BE2C (cell line): ENCODE measurements at places on chromosomes 7 and 10.

GRCh38 chr10:19532411-19532810 is 283.8 kb upstream of the PLXDC2 start:
- no peak for DNase-seq

DNA sequence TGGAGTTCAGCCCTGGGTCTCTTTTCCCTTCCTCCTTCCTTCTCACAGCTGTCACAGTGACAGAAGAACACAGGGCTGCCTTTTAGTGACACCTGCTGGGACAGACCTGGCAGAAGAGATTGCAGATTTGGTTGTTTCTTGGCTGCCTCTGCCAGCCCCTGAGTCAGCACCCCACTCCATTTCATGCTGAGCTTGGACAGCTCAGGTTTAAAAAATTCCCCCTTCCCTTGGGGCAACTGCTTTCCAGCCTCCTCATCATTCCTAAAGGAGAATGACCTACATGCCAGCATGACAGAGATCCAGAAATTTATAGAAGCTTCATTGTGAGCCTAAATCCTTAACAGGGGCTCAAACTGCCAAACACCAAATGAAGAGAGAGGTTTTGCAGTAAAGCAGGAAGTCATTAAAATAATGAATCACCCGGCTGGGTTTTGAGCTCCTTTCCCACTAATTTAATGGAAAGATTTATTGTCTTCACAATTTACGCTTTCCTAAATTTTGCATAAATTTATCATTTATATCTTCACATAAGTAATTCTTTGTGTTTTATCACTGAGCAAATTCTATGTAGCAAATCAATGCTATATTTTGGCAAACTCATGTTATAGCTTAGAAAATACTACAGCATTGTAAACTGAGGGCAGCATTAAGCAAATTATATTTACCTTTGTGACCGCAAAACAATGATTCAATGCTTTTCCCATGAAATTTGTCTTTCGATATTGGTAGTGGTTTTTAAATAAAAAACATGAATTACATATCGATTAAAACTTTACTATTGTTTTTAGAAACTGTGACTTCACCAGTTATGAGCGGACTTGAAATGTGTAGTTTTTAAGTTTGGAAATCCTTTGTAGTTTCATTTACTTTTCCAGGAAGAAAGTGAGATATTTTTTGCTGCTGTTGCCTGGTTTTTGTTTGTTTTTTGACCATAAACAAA is 399.5 kb upstream of the ANKRD30A start:
- DNase-seq = peak; percentile 44

DNA sequence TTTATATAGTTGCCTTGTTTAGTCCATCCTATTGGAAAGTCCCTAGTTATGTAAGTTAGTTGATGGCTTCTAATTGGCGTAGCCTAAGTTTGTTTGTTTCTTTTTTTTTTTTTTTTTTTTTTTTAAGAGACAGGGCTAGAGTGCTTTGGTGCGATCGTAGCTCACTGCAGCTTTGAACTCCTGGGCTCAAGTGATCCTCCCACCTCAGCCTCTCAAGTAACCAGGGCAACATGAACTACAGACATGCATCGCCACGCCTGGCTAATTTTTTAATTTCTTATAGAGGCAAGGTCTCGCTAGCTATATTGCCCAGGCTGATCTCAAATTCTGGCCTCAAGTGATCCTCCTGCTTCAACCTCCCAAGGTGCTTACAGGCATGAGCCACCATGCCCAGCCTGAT is 7.1 kb downstream of the CSGALNACT2 start:
- DNase-seq = no peak

- DNase-seq = no peak
Observed at GRCh38 chr10:129793996-129794395, 170.1 kb downstream of the EBF3 start.

- no peak for DNase-seq
Observed at GRCh38 chr7:76016191-76016947, 22.0 kb upstream of the TMEM120A start.

DNA sequence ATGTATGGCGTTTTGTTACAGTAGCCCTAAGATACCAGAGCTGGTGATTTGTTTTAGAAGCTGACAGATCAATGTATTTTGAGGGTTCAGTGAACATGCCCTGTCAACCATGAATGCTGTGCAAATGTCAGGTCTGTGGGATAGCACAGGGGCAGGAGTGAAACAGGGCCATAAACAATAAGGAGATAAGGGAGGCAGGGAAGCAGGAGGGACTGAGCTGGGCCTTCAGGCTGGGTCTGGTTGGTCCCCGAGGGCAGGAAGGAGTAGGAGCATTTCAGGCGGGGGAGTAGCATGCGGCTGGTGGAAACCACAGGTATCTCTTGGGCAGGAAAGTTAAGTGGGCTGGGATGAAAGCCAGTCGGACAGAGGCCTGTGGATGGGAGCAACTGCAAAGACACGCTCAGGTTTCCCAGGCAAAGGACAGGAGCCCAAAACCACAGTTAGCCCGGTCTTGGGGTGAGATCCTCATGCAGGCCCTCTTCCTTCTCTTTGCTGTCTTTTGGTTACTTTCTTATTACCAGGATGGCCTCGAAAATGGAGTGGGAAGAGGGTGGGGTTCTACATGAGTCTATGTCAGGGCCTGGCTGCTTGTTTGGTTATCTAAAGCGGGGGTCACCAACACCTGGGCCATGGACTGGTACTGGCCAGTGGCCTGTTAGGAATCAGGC is 69.5 kb upstream of the SEPHS1 start:
- no peak for DNase-seq

- DNase-seq = no peak
Observed at GRCh38 chr10:11538834-11539190, 72.6 kb downstream of the USP6NL start.

DNA sequence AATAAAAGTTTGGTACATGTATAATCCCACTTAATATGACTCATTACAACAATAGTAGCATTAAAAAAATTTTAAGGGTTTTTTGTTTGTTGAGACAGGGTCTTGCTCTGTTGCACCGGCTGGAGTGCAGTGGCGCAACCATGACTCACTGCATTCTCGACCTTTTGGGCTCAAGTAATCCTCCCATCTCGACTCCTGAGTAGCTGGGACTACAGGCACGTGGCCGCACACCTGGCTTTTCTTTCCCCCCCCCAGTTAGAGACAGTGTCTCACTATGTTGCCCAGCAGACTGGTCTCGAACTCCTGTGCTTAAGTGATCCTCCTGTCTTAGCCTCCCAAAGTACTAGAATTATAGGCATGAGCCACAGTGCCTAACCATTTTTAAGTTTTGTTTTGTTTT is 40.7 kb downstream of the KMT2C start:
- DNase-seq = no peak

DNA sequence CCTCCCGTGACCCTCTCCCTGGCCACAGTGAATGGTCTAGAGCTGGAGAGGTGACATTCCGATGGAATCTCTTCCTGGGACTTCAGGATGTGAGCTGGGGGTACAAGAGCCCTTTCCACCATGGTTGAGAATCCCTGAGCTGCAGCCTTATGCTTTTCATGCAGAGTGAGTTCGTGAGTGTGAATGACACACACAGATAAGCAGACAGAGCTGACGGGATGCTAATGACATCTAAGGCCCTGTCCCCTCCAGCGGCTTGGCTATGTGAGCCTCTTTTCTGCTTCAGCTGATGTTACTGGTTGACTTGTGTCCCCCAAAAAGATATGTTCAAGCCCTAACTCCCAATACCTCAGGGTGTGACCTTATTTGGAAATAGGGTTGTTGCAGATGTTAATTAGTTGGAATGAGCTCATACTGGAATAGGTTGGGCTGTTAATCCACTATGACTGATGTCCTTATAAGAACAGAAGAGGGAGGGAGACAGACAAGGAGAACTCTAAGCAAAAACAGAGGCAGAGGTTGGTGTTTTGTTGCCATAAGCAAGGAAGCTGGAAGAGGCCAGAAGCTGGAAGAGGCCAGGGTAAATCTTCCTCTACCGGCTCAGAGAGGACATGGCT is 111.1 kb upstream of the AFAP1L2 start:
- no peak for DNase-seq

- DNase-seq = no peak
Observed at GRCh38 chr10:71077143-71077581, 135.2 kb upstream of the UNC5B start.

- DNase-seq = peak; percentile 76
Observed at GRCh38 chr7:35801392-35802101, 690 bp downstream of the SEPTIN7 start.

DNA sequence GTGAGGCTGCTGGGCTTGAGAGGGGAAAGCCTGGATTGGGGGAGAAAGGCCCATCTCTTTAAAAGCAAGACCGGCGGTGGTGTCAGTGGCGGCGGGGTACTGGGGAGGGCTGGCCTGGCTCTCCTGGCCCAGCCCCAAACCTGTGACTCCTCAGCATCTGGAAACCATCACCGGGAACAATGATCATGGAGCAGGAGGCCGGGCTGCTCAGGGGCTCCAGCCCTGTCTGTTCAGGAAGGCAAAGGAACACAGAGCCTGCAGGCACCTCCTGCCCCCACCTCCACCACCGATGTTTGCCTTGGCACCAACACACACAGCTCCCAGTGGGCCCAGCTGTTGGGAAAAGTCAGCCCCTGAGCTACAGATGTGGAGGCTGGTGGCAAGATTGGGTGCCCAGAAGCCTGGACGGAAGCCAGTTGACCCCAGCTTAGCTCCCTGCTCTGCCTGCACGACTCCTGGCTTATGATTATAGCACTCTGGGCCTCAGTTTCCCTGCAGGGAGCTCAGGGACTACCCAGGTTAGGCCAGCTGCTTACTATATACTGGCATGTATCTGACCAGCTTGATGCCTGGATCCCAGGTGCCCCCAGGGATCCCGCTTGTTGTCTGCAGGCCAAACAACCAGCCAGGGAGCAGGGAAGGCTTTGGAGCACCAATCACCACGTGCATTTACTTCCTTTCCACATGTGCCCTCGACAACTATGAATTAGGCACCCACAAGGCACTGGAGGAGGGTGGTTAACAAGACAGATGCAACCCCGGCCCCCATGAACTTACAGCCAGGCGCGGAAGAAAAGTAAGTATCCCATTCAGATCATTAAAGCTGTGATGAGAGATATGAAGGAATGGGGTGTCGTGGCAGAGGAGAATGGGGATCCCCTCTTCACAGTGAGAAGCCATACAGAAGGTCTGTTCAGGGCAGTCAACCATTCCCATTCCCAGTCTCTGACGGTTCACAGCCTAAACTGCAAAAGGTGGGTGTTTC is 37.3 kb downstream of the ZCCHC24 start:
- peak; percentile 72 for DNase-seq

DNA sequence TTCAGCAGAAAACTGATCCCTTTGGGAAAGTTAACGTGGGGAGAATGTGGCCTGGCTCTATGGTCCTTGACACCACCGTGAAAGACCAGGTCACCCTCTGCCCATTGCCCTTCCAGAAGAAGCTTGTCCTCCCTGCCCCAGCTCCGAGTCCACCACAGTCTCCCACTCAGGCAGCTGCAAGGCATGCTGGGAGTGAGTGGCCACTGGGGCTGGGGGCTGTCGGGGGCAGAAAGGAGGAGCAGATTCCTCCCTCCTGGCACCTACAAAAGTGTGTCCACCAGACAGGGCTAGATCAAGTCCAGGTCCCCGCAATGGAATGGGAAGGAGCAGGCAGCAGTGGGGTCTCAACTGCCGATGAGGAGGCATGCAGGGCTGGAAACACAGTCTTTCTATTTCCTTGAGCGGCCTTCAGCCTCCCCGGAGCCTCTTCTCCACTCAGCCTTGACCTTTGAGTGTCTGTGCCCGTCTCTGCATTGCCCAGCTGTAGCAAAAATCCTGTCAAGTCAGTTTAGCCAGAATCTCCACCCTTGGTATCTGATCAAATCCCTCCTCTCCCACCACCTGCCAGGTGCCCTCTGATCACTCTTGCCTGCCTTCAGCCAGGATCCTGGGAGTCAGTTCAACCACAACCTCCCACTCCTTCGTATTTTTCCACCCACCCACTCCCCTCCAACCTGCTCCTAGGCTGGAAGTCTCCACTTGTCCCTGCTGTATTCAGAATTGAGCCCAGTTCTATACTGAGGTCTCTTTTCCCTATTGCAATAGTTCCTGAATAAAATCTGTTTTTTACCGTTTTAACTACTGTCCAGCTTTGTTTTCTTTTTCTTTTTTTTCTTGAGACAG is 6.9 kb upstream of the ZNF316 start:
- no peak for DNase-seq

GRCh38 chr10:11625019-11625735 is 13.7 kb upstream of the USP6NL start:
- DNase-seq = no peak

DNA sequence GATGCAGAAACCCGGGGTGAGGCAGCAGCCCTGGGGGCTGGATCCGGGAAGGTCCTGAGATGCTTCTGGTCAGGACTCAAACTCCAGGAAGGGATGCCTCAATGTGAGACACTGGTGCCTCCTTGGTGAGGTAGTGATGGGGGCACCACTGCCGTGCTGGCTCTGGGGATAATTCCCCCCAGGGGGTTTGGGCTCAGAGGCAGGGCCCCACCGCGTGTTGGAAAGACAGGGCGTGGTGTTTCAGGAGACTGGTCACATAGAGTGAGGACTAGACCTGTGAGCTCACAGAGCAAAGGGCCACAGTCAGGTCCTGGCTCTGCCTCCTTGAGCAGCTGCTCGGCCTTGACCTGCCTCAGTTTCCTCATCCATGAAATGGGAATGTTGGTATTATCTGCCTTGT is 361.9 kb downstream of the GLRX3 start:
- DNase-seq = no peak

DNA sequence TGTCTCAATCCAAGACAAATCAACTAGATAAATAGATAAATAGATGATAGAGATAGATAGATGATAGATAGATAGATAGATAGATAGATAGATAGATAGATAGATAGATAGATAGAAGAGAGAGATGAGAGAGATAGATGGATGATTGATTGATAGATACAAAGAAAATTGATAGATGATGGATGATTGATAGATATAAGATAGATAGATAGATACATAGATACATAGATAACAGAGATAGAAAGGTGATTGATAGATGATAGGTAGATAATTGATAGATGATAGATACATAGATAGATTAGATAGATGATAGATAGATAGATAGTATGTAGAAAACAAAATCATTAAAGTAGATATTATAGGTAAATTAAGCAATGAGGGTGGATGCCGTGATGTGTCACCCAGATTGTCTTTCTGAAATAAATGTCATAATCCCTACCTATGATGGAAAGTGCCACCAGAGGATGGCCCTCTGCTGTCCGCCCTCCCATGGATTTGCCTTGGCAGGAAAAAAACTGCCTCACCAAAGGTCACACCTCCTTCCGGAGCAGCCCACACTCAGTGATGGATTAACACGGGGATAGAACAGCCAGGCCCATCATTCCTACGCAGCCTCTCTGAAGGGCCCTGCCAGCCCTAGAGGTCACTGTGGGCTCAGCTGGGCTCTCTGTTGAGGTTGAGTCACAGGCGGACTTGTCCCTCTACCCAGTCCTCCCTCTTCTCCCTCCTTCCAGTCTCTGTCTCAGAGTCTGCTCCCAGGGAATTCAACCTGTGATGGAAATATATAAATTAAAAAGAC is 50.8 kb downstream of the KCNH2 start:
- no peak for DNase-seq
